ENCODE measurements at places on chromosomes 1 and 21.
A peak's percentile ranks its signal among the peaks of the same experiment; 100 is the strongest.

- H3K27me3 ChIP-seq, result no peaks in the 10 kb centered on the region
- no peak for DNase-seq
- no peaks in the 10 kb centered on the region for H3K36me3 ChIP-seq
- peaks cover 4% of the 10 kb centered on the region for H3K4me1 ChIP-seq
Observed at GRCh38 chr1:86508583-86508969, 38.3 kb upstream of the CLCA4 start.

DNA sequence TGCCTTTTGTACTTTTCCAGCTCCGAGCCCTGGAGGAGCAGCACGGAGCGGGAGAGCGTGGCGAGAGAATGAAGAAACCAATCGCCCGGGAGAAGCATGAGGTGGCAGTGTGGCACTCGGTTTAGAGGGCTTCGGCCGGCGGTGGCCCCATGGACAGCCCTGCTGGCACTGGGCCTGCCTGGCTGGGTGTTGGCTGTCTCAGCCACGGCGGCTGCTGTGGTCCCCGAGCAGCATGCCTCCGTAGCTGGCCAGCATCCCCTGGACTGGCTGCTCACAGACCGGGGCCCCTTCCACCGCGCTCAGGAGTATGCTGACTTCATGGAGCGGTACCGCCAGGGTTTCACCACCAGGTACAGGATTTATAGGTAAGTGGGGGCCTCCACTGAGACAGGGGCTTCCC is 59.0 kb downstream of the BRINP2 start:
- no peak overlapping the region for H3K27ac ChIP-seq
- H3K36me3 ChIP-seq, result no peaks in the 10 kb centered on the region
- H3K27me3 ChIP-seq, result no peaks in the 10 kb centered on the region
- H3K4me3 ChIP-seq, result no peak overlapping the region
- no peaks in the 10 kb centered on the region for H3K4me1 ChIP-seq

DNA sequence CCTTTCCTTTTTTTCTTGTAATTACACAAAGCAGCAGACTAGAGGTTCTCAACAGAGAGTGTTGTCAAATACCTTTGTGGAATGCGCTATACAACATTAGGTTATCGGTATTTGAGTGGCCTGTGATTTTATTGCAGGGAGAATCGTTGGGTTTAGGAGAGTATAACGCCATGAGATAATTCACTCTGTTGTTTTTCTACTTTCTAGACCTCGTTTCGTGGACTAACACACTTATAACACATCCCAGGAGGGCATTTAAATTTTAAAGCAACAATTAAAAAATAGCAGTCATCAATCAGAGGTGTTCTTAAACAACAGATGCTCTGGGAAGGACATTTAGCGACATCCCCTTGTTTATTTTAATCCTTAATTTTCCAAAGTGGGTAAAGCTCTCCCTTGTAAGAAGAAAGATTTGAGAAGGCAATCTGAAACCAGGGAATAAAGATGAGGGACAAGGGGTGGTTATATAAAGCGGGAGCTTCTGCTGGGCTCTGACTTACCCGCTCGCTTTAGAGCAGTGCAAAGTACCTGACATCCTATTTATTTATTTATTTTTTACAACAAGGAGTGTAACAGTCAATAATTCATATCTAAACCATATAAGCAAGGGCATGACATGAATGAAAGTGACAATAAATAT is 4.9 kb downstream of the PBX1 start:
- peaks cover 14% of the 10 kb centered on the region for H3K27me3 ChIP-seq
- H3K36me3 ChIP-seq, result no peaks in the 10 kb centered on the region
- H3K4me1 ChIP-seq, result no peaks in the 10 kb centered on the region
- no peak for DNase-seq

- H3K27me3 ChIP-seq, result peaks cover 9% of the 10 kb centered on the region
- no peak overlapping the region for H3K27ac ChIP-seq
- no peak for DNase-seq
Observed at GRCh38 chr1:87132284-87132870, 196.3 kb upstream of the LMO4 start.

GRCh38 chr1:238861342-238862066 is 524.9 kb upstream of the CHRM3 start:
- H3K4me1 ChIP-seq, result no peaks in the 10 kb centered on the region
- no peaks in the 10 kb centered on the region for H3K27me3 ChIP-seq
- DNase-seq, result no peak
- H3K27ac ChIP-seq, result no peak overlapping the region
- H3K4me3 ChIP-seq, result no peak overlapping the region

- H3K27ac ChIP-seq, result peak overlapping the region; percentile 77
- peak overlapping the region; percentile 35 for H3K4me3 ChIP-seq
- peak; percentile 74 for DNase-seq
- peaks cover 71% of the 10 kb centered on the region for H3K4me1 ChIP-seq
Observed at GRCh38 chr1:15949453-15950245, 26.3 kb downstream of the ZBTB17 start.

GRCh38 chr1:210937846-210938245 is 196.1 kb downstream of the KCNH1 start:
- no peaks in the 10 kb centered on the region for H3K27me3 ChIP-seq
- no peak overlapping the region for H3K4me3 ChIP-seq
- no peaks in the 10 kb centered on the region for H3K4me1 ChIP-seq

DNA sequence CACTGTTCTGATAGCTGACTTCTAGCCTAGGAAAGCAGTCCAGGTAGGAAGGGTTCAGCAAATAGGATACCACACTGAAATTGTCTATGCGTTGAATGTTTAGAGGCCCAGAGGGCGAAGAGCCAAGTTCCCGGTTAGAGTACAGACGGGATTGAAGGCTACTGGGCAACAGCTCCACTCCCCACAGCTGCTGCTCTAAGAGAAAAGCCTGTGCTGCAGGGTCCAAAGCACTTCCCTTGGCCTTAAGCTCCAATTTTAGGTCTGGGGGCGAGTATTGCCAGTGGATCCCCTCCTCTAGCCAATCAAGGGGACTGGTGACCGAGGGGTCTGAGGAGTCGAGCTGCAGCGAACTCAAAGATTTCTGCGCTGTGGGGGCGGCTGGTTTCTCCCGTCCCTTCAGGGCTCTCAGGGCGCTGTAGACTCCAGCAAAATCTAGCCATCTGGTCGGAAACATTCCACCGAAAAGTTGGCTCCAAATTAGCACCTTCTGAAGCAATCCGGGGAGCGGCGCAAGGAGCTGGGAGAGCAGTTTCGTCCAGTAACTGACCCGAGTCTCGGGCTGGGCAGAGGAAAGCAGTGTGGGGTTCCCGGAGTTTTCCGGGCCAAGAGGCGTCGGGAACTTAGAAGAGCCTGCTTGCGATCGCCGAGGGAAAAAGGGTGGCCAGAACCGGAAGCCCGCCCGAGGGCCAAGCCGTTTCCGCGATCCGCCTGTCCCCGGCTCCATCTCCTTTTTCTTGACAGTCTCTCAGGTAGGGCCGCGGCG is 748 bp downstream of the PPP1R15B start:
- peak overlapping the region; percentile 100 for H3K27ac ChIP-seq
- peaks cover 22% of the 10 kb centered on the region for H3K36me3 ChIP-seq
- peaks cover 18% of the 10 kb centered on the region for H3K4me1 ChIP-seq
- no peaks in the 10 kb centered on the region for H3K27me3 ChIP-seq
- DNase-seq, result no peak

DNA sequence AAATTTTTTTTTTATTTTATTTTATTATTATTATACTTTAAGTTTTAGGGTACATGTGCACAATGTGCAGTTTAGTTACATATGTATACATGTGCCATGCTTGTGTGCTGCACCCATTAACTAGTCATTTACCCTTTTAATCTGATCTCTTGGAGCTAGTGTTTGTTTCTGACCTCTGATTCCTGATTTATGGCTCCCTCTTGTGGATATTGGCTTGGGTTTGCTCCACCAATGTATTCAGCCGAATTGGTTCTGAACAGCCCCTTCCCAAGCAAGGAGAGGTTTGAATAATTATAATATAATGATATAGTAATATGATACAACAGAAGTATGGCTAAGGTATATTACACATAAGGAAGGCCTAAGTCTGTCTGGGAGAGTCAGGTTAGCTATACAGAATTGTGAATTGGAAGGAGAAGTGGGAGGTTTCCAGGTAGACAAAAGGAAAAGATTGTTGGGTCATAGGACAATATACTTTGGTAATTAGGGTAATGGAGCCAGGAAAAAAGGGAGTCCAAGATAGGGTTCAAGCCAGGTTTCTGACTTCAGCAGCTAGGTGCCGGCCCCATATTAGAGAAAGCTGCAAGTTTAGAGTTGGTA is 53.1 kb upstream of the HMCN1 start:
- no peaks in the 10 kb centered on the region for H3K27me3 ChIP-seq
- no peak overlapping the region for H3K27ac ChIP-seq
- no peaks in the 10 kb centered on the region for H3K36me3 ChIP-seq
- H3K4me1 ChIP-seq, result peaks cover 9% of the 10 kb centered on the region
- DNase-seq, result peak; percentile 58
- H3K4me3 ChIP-seq, result no peak overlapping the region

DNA sequence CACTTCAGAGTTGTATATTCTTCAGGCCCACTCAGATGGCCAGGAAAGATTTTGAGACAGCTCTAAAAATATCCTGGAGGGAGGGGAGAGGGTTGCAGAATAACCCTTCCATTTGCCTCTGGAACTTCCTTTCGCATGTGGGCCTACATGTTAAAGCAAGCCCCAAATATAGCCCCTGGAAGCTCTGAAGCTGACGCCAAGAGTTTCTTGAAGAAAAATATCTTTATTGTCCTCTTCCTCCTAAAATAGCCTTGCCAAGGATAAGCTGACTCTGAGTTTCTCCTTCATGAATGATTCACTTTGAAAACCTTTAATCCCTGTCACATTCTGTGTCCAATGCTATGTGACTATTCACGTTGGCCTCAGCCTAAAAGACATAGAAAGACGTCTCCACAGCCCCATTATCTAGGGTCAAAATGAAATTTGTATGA is 6.4 kb downstream of the C1orf116 start:
- DNase-seq, result no peak
- H3K36me3 ChIP-seq, result no peaks in the 10 kb centered on the region
- H3K4me1 ChIP-seq, result no peaks in the 10 kb centered on the region
- peaks cover 13% of the 10 kb centered on the region for H3K27me3 ChIP-seq
- H3K27ac ChIP-seq, result no peak overlapping the region

DNA sequence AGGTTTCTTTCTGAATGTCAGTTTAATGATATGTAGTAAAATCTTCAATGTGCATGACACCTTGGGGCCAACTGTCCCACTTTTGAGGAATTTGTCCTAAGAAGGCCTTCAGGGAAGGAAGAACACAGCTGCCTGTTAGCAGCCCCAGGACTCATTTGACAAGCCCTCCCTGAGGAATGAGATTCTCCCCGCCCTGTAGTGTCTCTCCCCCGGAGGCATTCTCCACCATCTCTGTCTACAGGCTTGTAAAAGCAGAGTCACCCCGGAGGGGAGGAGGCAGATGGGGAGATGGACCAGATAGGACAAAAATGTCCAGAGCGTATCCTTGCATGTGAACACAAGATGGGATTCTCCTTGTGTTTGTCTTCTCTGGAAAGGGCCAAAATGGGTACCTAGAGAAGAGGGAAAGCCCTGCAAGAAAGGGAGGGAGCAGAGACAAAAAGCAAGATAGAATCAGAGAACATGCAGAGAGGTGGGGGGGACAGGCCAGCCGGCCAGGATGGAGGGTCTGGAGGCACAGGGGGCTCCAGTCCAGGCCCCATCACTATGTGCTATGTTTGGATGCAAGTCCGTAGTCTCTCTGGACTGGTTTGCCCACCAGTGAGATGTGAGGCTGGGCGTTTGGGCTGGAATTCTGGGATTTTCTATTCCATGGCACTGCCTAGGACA is 12.0 kb upstream of the WNT3A start:
- H3K27me3 ChIP-seq, result no peaks in the 10 kb centered on the region
- no peak for DNase-seq

DNA sequence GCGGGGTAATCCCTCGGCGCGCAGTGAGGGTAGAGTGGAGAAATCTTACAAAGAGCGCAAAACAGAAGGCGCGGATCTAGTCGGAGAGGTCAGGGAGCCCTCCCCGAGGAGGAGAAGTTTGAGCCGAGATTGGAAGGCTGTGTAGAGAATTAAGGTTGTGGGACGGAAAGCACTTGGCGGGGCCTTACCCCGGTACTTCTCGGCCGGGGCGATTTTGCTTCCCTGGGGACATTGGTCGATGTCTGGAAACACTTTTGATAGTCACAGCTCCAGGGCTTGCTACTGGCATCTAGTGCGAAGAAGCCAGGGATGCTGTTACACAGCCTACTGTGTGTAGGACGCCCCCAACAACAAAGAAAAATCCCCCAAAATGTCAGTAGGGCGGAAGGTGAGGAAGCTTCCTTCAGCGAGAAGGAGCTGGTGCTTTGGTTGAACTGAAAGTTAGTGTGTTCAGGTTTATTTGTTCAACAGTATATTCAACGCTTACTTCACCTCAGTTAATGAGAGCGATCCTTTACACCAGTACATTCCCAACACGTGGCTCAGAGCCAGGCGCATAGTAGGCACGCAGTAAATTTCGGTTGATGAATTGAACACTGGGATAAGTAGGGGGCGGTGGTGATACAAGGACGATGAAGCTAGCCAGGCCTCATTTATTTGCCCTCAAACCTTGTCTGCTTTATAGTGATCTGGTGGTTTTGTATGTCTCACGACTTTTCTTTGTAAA is 807 bp downstream of the CEP85 start:
- no peak for DNase-seq
- peak overlapping the region; percentile 83 for H3K27ac ChIP-seq
- H3K4me1 ChIP-seq, result peaks cover 21% of the 10 kb centered on the region
- H3K4me3 ChIP-seq, result peak overlapping the region; percentile 77

DNA sequence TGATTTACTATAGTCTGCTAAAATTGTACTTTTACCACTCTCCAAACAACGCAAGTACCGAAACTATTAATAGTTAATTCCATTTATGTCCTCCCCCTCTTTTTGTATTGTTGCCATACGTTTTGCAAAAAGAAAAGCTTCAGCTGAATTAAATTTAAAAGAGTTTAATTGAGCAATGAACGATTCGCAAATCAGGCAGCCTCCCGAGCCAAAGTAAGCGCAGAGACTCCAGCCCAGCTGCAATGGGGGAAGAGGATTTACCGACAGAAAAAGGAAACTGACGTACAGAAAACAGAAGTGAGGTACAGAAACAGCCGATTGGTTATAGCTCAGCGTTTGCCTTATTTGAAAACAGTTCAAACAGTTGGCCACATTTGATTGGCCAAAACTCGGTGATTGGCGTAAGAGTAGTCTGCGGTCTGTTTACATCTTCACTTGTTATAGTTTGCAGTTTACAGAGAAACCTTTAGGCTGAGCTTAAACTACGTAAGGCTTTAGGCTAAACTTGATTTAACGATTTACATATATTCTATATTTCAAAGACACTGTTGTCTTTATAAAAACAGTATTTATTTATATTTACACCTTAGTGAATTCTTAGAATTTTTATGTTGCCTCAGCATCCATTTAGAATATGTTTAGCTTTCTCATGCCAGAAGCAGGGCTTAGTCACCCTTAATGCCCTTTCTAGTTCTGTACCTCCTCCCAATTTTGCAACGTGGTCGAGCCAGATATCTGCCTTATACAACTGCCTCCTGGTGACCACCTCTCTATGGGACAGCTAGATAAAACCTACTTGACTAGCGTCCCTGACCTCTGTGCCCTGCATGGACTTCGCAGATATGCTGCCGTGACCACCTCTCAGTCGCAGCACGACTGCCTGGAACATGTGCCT is 23.8 kb downstream of the CR1 start:
- no peaks in the 10 kb centered on the region for H3K4me1 ChIP-seq
- DNase-seq, result no peak
- H3K27me3 ChIP-seq, result no peaks in the 10 kb centered on the region
- H3K4me3 ChIP-seq, result no peak overlapping the region
- H3K36me3 ChIP-seq, result no peaks in the 10 kb centered on the region
